ENCODE measurements at places on chromosomes 4 and X.

- no peak for DNase-seq
Observed at GRCh38 chr4:143185253-143186107, 763 bp downstream of the USP38 start.

- DNase-seq, result peak; percentile 25
Observed at GRCh38 chr4:10003666-10004065, 17.6 kb downstream of the SLC2A9 start.

GRCh38 chrX:44723426-44723825 lies 120.4 kb upstream of the DUSP21 start:
- DNase-seq, result no peak

GRCh38 chr4:182923366-182923765 lies 6.2 kb upstream of the DCTD start:
- no peak for DNase-seq

DNA sequence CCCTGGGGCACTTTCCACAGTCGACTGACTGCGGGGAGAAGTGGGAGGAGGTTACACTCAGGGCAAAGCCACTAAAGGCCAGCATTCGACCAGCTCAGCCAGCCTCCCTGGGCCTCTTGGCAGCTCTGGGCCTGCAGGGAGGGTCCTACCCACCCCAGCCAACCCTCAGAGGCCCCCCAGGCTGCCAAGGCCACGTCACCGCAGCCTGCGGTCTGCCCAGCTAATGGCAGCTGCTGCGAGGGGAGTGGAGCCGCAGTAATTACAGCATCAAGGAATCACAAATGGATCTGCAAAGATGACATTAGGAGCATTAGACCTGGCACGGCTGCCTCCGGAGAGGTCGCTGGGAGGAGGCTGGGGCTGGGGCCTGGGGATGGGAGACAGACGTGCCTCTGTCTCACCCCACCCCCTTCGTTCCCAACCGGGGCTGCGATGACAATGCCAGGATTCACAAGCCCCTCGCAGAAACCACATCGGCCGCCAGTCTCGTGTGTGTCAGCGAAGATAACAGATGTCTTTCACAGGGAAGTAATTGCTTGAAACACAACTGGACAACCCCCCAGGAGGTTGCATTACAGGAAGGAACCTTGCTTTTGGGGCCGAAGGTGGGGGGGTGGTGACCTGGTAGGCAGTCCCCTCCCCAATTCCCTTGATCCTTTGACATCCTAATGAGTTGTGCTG lies 367.6 kb downstream of the BCOR start:
- no peak for DNase-seq

DNA sequence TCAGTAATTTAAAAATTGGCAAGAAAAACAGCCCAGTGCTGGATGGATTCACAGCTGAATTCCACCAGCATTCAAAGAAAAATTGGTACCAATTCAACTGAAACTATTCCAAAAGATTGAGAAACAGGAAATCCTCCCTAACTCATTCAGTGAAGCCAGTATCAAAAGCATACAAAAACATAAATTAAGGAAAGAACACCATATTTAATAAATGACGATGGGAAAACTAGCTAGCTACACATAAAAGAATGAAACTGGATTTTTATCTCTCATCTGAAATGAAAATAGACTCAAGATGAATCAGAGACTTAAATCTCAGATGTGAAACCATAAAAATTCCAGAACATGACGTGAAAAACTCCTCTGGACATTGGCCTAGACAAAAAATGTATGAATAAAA lies 516.8 kb upstream of the SPANXN1 start:
- no peak for DNase-seq

DNA sequence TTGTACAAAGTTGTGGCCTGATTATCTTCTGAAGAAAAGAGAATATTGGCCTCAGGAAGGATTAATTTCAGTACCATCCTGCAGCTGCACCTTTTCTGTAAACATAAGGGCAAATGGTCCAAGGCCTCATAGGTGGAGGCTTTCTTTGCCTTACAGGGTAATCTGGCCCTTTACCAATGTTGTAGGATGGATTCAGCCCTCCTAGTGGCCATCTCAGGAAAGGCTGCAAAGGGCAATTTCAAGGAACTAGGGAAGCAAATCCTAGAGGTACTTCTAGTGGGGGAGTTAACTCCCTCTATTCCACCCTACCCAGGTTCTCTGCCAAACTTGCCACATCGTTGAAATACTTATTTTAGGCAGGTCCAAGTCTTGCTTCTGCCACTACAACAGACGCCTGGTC lies 57.6 kb downstream of the UGT2B11 start:
- no peak for DNase-seq

DNA sequence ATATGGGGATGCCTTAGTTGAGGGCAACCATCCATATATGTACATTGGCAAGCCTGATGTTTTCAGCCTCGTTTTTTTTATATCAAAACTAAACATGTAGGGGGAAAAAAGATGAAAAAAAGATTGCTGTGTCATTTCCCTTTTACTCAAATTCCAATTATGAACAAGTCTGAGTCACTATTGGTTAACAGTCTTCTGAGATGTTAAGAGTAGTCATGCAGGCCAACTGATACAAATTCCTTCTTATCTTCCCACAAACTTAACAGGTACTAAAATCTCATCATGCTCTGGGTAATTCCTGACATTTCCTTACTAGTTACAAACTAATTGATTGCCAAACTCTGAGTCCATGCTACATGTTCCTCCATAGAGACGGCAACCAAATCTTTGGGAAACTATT lies 222.1 kb downstream of the FRMPD4 start:
- no peak for DNase-seq

- DNase-seq, result no peak
Observed at GRCh38 chrX:150813922-150814321, 84.5 kb downstream of the CD99L2 start.

DNA sequence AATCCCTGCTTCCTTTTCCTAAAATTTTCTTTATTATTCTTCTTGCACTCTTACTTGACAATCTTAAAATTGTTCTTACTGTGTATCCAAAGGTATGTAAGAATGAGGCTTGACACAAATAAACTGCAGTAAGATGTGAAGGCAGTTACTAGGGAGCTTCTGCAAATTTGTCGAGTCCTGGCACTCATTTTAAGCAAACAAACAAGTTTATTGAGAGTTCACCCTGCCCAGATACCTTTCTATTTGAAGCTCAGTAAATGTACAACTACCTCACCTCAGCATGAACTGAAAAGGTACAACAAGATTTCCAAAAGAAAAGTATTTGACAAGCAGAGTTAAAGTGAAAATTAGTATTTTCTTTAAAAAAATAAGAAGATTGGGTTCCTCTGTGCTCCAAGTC lies 13.3 kb upstream of the SYTL4 start:
- DNase-seq, result no peak

- DNase-seq, result no peak
Observed at GRCh38 chr4:153045111-153045982, 109.2 kb downstream of the FHDC1 start.

DNA sequence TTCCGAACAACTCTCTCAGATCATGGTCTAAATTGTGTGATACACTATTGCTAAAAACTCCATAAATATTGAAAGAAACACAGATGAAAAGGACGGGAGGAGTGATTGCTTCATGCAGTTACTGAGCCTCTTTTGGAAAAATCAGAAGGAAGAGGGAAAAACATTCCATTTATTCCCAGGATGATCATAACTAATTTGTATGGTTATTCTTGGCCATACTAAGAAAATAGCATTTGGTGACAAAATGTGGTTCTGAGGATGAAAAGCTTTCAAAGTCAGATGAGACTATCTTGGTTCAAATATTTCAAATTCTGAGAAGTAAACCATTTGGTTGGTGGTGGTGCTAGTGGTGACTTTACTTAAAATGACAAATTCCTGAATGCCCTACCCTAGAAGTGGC lies 305.4 kb upstream of the LDB2 start:
- no peak for DNase-seq

- DNase-seq, result no peak
Observed at GRCh38 chr4:6492027-6492590, 19.7 kb upstream of the PPP2R2C start.

- DNase-seq, result no peak
Observed at GRCh38 chr4:121824171-121824527, 466 bp upstream of the CCNA2 start.

GRCh38 chr4:184265546-184266351 lies 48.1 kb upstream of the ENPP6 start:
- no peak for DNase-seq

DNA sequence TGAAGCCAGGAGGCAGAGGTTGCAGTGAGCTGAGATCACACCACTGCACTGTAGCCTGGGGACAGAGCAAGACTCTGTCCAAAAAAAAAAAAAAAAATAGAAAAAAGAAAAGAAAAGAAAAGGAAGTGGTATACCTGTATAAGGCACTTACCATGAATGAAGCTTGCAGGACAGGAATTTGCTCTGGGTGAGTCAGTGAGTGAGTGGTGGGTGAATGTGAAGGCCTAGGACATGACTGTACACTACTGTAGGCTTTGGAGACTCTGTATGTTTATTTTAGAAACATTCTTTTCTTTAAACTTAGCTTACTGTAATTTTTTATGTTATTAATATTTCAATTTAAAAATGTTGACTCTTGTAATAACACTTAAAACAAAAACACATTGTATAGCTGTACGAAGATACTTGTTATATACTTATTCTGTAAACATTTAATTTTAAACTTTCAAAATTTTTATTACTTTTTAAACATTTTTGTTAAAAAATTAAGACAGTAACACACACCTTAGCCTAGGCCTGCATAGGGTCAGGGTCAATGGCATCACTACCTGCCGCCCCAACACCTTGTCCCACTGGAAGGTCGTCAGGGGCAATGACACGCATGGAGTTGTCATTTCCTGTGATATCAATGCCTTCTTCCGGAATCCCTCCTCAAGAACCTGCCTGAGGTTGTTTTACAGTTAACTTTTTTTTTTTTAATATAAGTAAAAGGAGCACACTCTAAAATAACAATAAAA lies 78.7 kb downstream of the CLNK start:
- DNase-seq, result no peak

DNA sequence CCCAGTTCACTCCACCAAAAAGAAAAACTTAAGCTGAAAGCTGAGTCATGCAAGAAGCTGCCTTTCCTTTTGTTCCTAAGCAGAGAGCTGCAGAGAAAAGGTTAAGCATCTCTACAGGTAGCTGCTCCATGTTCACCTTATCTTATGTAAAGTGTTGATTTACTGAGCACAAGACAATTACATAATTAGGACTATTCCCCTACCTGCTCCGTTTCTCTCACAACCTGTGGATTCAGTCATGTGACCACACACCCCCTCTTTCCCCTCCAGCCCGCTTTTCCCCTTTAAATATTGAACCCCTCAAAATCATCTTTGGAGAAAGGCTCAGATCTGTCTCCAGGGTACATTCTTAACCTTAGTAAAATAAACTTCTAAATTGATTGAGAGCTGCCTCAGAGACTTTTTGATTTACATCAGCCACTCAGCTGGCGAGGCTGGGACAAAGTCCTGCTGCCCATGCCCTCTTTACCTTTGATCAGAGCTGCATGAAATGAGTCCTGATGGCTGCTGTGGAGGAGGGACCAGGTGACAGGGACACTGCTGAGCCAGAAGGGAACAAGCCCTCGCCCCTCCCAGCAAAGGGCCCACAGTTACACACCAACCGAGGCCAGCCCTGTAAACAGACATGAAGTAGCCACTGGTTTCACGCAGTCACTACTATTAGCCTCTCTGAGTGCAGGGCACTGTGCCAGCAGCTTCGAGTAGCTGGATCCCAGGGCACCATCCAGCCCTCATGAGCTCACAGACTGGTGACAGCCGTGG lies 53.9 kb upstream of the C4orf50 start:
- DNase-seq, result no peak

DNA sequence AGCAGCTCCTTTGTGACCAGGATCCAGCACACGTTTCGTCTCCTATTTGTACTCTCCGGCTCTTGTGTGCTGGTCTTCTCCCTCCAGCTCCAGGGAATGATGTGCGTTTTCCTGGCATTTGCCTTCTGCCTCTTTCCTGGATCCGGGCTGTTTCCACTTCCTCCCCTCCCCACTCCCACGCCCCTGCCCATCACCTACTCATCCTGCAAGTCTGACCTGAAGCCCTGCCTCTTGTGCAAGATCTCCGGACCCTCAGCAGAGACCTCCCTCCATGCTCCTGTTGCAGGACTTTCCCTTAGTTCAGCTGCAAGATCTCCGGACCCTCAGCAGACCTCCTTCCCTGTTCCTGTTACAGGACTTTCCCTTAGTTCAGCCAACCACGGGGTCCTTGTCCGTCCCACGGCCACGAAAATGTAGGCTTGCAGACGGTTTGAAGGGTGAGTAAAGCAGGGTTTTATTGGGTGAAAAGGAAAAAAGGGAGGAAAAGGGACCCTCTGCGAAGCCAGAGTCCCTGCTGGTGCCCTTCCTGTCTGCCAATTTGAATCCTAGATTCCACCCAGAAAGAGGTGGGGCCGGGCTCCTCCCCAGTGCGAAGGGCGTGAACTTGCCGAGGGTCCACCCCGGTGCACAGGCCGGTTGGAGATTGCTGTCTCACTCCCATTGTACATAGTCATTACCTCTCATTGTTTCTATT lies 74.4 kb upstream of the IRF2 start:
- no peak for DNase-seq

GRCh38 chrX:45711231-45711630 lies 510.6 kb upstream of the DIPK2B start:
- no peak for DNase-seq

DNA sequence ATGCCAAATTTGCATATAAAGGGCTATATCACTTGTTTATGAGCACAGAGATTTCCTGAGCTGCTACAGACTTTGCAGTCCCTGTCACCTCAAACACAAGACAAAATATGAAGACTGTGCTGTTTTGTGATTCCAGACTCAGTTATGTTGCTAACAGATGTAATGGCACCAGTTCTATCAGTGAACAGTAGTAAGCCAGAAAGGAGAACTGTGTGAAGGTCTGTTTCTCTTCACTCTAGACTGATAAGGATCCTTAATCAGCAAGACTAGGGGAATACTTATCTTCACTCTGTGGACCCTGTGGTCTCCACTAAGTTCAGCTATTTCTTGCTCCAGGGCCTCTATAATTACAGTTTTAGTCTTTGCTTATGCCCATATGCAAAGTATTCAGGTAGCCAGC lies 82.7 kb downstream of the ANXA5 start:
- no peak for DNase-seq

GRCh38 chr4:41215155-41215554 lies 813 bp upstream of the APBB2 start:
- no peak for DNase-seq

- DNase-seq, result no peak
Observed at GRCh38 chrX:109440475-109440874, 41.4 kb downstream of the GUCY2F start.

DNA sequence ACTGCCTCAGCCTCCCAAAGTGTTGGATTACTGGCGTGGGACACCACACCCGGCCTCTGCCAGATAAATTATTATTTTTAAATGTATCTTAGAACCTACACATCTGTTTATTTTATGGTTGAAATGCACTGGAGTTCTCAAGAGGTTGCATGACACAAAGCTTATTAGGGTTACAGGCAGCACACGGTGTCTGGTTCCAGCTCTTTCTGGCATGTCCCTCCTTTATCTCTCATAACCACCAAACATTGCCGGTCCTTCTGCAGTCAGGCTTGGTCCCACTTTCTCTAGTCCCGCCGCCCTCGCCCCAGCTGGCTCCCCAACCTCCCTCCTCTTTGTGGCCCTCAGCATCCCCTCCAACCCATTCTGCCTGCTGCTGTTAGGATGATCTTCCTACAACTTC lies 39.7 kb upstream of the SPRY1 start:
- no peak for DNase-seq

Measured in activated naive CD8-positive, alpha-beta T cell treated with anti-CD3 and anti-CD28 coated beads, Interleukin-2, amount 50 U/mL, for 24 hours (primary cell).